NCI-H187 treated with DMSO at 0.1 percent for 48 hours (cell line): ENCODE measurements at places on chromosomes 11 and 22.

GRCh38 chr11:11979488-11980117, 28.8 kb downstream of the DKK3 start:
- no peak for DNase-seq

DNA sequence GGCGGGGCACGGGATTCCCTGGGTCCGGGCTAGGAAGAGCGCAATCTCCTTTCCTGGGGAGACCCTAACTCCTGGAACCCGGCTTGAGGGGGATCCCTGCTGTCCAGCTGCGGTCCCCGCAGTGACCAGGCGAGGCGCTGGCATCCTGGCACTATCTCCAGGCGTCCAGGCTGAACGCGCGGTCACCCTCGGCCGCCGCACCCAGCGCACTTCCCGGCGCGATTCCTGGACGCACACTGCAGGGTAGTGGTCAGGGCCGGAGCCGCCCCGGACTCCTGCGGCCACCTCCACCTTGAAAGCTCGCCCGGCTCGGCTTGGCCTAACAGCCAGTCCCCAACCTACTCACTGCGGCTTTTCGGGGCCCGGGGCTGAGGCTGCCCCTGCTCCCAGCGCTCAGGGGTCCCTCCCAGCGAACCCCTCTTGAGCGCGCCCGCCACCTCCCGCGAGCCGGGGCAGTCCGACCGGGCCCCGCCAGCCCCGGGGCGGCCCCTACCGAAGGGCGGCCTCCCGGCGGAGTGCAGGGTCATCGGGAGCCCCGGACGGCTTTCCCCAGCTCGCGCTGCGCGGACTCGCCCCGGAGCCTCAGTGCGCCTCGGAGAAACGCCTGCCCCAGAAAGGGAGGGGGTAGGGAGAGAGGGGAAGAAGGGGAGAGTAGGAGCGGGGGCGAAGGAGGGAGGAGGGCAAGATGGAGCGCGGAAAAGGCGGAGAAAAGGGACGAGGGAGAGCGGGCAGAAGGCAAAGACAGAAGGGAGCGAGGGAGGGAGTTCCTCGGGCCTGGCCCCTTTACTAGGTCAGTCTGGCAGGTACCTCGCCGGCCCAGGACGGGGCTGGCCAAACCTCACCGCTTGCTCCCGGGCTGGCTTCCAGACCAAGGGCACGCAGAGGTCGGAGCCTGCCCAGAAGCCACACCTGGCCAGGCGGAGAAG, 1.0 kb downstream of the POU2AF3 start:
- DNase-seq, result no peak

DNA sequence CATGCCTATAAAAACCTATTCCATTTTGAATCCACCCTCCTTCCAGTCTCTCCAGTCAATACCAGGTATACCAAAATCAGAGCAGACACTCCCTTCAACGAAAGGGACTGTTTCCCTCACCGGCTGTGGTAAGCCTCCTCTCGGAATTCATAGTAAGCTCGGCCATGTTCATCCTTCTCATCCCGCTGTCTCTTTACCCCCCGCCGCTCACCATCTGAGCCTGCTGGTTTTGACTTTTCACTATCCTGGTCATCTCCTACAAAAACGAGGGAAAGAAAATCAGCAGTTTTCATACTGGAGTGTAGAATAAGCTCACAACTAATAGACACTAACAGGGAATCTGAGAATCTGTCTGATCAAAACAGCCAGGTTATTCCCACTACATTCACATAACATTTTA, 3.1 kb downstream of the HNRNPUL2 start:
- no peak for DNase-seq

DNA sequence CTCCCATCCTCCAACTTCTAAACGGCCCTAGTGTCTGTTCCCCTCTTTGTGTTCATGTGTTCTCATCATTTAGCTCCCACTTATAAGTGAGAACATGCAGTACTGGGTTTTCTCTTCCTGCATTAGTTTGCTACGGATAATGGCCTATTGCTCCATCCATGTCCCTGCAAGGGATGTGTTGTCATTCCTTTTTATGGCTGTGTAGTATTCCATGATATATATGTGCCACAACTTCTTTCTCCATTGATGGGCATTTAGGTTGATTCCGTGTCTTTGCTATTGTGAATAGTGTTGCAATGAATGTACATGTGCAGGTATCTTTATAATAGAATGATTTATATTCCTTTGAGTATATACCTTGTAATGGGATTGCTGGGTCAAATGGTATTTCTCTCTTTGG, 5.6 kb upstream of the SMIM38 start:
- no peak for DNase-seq

DNA sequence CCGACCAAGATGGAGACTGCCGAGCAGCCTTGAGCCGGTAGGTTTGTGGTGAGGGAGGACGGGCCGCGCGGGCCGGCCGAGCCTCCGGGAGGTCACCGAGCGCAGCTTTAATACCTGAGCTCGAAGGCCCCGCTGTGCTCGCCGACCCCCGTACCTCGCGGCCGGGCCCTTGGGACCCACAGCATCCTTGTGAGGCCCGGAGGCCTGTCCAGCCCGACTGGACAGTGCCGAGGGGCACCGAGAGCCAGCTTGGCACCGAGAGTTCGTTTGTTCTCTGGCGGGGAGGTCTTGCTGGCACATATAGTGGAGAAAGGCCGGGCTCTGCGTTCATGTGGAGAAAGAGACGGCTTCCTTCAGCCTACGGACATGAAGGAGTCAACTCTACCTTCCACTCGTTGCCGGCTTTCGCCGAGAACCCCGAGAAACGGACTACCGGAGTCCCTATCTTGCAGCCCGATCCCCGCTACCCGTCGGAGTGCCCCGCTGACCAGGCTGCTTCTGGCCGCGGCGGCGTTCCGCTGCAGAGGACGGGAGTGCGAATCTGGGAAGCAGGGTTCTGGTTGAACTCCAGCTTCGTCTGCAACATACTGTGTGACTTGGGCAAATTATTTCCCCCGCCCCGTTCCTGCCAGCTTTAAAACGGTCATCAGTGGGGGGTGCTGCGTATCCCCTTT, 349 bp downstream of the TSSC4 start:
- DNase-seq, result no peak

- no peak for DNase-seq
Observed at GRCh38 chr11:32893343-32894148, 935 bp downstream of the QSER1 start.

DNA sequence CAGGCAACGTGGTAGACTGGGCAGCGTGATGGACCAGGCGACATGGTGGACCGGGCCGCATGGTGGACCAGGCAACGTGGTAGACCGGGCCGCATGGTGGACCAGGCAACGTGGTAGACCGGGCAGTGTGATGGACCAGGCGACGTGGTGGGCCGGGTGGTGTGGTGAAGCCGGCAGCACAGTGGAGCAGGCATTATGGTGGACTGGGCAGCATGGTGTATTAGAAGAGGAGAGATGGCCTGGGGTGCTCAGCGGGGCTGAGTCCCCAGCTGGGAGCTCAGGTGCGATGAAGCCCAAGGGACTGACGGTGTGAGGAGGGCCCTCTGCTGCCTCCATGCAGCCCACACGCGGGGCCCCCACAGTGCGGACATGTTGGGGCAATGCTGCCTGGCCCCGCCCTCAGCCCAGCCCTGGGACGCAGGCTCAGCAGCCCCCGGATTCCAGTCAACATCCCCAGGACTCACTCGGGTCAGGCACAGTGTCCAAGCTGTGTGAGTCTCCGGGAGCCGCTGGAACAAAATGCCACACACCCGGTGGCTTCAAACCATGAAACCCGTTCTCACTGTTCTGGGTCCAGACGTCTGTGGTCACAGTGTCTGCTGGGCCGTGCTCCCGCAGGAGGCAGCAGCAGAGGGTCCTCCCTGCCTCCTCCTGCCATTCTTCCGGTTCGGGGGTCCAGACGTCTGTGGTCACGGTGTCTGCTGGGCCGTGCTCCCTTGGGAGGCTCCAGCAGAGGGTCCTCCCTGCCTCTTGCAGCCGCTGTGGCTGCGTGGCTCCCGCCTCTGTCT, 1084.9 kb downstream of the BRD1 start:
- DNase-seq, result no peak

GRCh38 chr11:61345954-61346843, 13.2 kb downstream of the TKFC start:
- no peak for DNase-seq

- DNase-seq, result no peak
Observed at GRCh38 chr11:71518506-71519471, 8.3 kb upstream of the KRTAP5-7 start.
